ENCODE measurements at places on chromosomes 7 and 10.

DNA sequence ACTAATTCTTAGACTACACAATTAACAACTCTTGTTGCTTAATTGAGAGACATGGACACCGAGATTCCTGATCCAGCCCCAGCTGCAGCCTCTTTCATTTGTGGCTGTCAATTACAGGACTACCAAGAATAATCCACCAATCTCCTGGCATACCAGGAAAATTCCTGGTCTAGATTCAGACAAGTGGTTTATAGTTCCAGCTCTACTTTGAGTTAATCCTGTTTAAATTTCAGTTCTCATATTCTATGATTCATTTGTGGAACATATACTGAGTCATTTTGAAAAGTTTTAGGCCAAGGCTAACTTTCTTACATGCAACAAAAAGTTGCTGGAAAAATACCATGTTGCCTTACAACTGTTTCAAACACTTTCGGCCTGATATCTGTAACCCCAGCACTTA is 253.5 kb downstream of the MAGI2 start:
- DNase-seq, result no peak

- DNase-seq, result no peak
Observed at GRCh38 chr7:40546616-40547501, 412.1 kb downstream of the SUGCT start.

- no peak for DNase-seq
Observed at GRCh38 chr10:12417331-12417730, 68.0 kb downstream of the CAMK1D start.

- DNase-seq, result no peak
Observed at GRCh38 chr10:65628493-65629139, 1297.2 kb upstream of the LRRTM3 start.

- DNase-seq, result no peak
Observed at GRCh38 chr7:80147543-80148391, 13.1 kb downstream of the GNAI1 start.

DNA sequence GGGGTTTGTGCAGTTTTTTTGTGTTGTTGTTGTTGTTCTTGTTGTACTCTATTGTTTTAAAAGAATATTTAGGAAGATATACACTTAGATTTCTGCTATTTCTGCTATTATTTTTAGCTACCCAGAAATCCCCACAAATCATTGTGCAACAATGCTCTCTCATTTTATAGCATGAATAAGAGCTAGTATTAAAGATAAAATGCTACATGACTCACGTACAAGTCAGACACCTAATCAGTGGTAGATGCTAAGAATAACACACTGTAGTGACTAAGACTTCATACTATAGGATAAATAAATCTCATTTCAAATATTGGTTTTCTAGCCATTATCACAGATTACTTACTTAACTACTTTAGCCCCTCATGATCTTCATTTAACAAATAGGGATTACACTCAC is 920.5 kb downstream of the KCNMA1 start:
- DNase-seq, result no peak

- no peak for DNase-seq
Observed at GRCh38 chr7:154424350-154424749, 372.2 kb downstream of the DPP6 start.

DNA sequence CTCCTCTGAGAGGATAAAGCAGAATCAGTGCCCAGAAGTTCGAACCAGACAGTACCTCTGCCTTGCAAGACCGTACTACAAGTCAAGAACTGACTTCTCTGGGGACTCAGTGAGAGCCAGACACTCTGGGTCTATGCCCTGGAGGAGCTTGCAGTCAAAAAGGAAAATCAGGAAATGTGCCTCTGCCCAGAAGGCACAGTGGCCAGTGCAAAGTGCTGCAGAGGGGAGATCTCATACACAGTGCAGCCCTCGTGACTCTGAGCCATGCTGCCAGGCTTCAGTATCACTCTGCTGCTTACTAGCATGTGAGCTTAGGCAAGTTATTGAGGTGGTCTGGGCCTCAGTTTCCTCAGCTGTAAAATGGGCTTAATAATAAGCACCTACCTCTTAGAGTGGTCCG is 144.0 kb upstream of the NPY start:
- DNase-seq, result no peak

DNA sequence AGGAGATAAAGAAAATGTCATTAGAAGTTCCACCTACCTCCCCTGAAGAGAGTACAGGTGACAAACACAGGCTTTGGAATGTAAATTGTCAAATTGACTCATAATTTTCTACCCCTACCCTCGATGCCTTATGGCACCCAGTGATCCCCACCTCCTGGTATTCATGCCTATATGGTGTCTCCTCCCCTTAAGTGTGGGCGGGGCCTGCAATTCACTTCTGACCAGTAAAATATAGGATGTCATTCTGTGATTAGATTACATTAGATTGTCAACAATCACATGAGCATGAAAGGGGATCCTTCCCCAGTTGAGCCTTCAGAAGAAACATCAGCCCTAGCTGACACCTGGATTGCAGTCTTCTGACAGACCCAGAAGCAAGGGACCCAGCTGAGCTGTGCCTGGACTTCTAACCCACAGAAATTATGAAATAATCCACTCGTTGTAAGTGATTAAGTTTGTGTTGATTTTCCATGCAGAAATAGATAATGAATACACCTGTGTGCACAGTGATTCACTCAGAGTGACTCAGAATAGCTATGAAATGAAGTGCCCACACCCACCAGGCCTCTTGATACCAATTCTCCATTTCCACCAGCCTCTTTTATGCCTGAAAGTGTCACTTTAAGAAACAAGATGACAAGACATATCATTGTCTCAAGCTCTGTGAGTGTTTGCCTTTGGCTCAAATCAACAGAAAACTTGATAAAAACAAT is 8.5 kb upstream of the SLC39A12 start:
- no peak for DNase-seq

DNA sequence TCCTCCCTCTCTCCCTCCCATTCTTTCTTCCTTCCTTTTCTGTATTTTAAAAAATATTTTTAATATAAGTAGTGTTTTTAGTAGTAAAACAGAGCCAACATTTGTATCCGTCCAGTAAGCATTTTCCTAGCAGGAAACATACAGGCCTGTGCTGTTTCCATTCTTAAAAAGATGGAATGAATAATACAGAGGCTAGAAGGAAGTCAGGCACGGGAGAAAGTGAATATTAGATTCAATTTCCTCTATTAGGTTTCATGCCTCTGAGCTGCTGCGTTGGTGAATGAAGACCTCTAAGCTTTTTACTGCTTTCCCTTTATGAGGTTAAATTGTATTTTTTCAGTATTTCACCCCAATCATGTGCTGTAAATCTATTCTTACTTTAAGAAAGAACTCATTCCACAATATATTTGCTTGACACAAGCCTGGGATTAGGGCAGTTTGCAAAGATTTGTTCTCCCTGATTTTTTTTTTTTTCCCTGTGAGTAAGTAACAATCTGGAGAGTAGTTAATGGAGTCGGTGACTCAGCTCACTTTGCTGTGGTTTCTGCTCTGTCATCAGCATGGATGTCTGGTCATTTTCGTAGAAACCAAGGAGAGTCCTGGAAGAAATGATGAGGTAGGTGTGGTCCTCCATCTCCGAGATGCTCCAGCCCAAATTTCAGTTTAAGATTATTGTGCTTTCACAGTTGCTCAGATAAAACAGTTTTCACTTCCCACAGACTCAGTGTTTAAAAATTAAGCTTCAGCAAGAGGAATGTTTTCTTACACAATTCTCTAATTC is 76.1 kb upstream of the PITRM1 start:
- DNase-seq, result peak; percentile 4

- no peak for DNase-seq
Observed at GRCh38 chr10:86938260-86938659, 19.2 kb downstream of the MMRN2 start.

DNA sequence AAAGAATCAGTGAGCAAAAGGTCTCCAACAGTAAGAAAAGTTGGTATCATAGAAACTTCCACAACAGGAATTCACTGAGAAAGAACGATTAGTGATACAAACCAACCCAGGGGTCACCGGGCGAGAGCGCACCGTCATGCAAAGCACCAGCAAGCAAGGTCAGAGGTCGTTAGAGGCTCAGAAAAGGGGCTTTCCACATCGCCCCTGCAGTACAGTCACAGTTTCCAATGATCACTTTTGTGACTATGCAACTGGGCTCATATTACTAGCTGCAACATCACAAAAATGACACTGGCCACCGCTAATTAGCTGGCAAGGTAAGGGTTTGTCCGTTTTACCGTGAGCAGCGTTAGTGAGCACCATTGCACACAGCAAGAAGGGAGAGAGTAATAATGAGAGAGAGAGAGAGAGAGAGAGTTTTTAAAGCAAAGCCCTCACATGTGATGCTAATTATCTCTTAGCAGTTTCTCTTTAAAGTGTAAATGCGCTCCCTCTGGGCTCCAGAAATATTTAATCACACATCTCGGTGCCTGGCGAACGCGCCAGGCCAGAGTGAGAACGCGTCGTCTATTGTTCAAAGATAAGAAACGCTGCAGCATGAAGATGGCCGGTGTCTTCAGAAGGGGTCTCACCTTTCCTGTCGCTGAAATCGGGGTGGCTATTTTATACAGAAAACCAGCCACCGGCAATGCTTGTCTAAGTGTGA is 237.5 kb downstream of the DNAJB6 start:
- no peak for DNase-seq

DNA sequence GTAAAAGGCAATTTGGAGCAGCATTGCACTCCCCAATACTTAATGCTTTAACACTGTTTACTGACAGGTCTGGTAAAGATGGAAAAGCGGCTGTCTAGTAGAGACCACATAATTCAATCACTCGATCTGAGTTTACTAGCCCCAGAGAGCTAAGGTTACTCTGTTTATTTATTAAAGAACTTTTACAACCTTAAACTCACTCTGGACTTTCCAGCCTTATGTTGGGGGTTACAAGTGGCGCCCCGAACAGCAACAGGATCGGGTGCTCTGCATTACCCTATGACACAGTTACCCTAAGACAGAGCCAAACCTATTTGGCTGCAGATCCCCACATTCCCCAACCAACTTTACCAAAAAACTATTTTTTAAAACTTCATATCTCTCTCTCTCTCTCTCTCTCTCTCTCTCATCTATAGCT is 43.9 kb downstream of the MRPS24 start:
- DNase-seq, result no peak

DNA sequence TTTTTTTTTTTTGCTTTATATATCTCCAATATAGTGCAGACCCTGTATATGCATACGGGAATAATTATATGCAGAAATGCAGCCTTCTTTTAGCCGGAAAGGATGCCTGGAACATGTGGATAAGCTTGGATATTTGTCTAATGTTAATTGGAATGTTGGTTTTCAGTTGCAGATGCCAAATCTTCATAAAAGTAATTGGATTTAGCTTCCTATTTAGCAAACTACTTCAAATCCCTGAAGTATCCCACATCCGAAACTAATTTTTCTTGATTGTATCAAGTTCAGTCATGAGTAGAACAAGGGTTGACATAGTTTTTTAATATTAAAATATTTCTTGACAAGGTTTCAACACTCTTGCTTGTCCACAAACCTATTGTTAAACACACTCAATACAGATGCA is 281.7 kb downstream of the BBS9 start:
- DNase-seq, result no peak

DNA sequence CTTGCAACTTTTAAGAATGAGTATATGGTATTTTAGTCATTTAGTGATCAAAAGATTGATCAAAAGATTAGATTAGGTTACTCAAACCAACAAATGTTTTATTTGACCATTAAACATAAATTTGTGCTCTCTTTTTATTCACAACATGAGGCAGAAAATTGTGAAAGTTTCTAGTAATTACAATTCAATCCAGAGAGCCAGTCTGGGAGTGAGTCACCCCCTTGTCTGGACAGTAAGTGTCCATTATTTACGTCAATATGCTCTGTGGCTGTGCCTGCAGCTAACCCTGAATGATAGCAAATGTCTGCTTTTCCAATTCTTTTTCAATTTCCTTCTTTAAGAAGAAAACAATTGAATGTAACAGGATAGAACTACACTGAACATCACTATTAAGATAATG is 27.9 kb downstream of the GNG11 start:
- no peak for DNase-seq

DNA sequence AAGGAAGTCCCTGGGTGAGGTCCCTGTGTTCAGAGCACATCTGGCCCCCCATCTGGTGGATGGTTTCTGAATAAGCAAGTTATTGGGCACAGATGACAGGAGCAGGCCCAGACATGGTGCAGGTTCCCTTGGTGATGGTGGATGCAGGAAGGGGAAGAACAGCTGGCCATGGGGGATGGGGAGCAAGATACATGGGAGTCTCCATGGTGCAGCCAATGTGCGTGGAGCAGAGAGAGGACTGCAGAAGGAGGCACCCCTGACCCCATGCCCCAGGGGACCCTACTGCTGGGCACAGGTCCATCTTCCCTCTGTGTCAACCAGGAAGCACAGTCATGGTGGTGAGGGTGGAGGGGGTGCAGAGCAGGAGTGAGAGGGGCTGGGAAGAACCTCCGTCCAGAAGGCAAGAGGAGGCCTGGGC is 43.8 kb upstream of the RABGEF1 start:
- DNase-seq, result no peak

- DNase-seq, result no peak
Observed at GRCh38 chr7:108235451-108236061, 105.4 kb upstream of the LAMB4 start.

- no peak for DNase-seq
Observed at GRCh38 chr10:99170116-99170675, 65.5 kb downstream of the HPSE2 start.

DNA sequence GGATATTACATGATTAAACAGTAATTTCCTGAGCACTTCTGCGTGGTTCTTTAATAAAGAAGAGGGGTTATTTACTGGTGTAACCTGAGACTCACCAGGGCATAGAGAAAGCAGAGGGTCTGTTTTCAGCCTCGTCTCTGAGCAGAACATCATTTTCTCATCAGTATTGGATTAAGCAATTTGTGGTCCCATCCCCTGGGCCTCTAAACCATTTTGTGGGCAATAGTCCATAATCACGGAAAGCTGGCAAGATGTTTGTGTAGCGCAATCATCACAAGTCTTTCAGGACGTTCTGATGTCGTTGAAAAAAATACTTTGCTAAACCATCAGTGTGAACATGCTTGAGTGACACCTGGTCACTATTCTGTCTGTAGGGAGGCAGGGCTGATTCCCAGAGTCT is 37.1 kb upstream of the SEC61G start:
- no peak for DNase-seq

- DNase-seq, result no peak
Observed at GRCh38 chr7:5408777-5409176, 14.9 kb downstream of the TNRC18 start.

DNA sequence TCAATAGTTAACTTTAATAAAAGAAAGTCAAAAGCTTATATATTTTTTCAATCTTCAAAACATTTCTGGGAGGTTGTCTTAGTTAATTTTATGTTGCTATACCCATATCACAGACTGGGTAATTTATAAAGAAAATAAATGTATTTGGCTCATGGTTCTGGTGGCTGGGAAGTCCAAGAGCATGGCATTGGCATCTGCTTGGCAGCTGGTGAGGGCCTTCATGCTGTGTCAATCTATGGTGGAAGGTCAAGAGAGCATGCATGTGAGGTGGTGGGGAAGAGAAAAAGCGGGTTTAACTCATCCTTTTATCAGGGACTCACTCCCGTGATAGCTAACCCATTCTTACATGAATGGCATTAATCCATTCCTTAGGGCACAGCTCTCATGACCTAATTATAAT is 119.8 kb downstream of the EGFR start:
- DNase-seq, result no peak

GRCh38 chr10:23270531-23270930 is 74.1 kb downstream of the C10orf67 start:
- no peak for DNase-seq

GRCh38 chr10:132503581-132504421 is 33.8 kb upstream of the INPP5A start:
- no peak for DNase-seq
